ENCODE measurements at places on chromosomes 3 and 15.

GRCh38 chr3:56304069-56304468 is 164.2 kb downstream of the ERC2 start:
- DNase-seq: no peak

- DNase-seq: peak; percentile 73
These were observed 14.6 kb downstream of the NUDT16 start for GRCh38 chr3:131396170-131396569.

DNA sequence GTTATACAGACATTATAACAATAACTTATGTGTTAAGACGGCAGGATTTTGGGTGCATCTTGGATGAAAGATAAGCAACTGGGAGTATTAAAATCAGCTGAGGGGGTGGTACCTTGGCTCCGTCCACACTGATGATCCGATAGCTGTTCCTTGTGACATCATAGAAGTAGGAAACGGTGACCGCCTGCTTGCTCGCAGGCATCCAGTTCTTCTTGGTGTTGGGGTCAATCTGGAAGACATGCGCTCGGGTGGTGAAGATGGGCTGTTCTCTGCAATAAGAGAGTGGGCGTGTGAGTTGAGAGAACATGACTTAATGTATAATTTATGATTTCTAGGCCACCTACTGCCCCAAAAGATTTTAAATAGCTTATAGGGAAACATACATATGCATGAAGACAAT is 59.9 kb downstream of the HOMER2 start:
- DNase-seq: no peak

DNA sequence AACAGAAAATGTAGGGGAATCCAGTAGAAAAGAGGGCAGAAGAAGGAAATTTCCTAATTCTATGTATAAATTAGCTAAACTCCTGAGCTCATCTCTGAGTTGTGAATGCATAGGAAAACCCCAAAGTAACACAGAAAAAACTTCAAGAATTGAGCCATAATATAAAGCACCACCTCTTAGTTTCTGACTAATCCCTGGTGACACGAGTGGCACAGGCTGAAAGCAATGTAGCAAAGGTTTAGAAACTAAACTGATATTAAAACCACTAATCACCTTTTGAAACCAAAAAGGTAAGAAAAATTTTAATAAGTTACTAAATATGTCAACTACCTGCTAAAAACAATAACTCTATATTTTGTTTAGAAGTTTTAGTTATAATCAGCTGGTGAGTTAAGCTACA is 255.6 kb upstream of the NECTIN3 start:
- DNase-seq: no peak

DNA sequence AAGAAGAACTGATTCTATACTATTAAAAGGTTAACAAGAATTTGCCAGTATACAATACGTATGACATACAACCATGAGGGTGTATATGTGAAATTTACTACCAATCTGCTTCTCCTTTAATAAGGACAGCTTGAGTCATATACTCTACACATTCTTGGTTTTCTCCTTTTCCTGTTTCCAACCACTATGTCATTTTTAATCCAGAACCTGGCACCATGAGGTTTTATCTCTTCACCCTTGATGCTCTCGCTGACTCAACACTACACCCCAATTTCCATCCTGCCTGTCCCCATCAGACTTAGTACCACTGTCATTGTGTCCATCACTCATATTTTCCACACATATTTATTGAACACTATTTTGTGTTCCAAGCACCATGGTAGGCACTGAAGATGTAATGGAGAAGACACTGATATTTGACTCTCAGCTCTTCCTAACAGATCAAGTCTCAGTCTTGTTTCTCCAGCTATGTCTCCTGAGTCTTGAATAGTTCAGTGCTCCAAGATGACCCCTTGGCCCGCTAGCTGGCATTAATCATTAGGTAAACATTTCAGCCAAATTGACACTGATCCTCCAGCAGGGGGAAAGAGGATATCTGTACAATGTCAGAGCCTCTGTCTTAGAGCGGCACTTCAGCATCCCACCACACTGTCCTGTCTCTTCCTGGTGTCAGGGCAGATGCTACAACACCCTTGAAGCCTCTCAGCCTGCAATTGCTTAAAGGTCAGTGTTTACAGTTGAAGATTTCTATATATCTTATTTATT is 11.2 kb upstream of the COL8A1 start:
- DNase-seq: no peak

- peak; percentile 42 for DNase-seq
These were observed 32.4 kb downstream of the KLHL18 start for GRCh38 chr3:47315069-47315647.

All from muscle of arm (tissue), 14 donors.